Brain microvascular endothelial cell (primary cell): ENCODE measurements at places on chromosomes 3 and 15.

- peak; percentile 74 for DNase-seq
Measured at GRCh38 chr3:61560517-61561373, 626 bp upstream of the PTPRG start.

DNA sequence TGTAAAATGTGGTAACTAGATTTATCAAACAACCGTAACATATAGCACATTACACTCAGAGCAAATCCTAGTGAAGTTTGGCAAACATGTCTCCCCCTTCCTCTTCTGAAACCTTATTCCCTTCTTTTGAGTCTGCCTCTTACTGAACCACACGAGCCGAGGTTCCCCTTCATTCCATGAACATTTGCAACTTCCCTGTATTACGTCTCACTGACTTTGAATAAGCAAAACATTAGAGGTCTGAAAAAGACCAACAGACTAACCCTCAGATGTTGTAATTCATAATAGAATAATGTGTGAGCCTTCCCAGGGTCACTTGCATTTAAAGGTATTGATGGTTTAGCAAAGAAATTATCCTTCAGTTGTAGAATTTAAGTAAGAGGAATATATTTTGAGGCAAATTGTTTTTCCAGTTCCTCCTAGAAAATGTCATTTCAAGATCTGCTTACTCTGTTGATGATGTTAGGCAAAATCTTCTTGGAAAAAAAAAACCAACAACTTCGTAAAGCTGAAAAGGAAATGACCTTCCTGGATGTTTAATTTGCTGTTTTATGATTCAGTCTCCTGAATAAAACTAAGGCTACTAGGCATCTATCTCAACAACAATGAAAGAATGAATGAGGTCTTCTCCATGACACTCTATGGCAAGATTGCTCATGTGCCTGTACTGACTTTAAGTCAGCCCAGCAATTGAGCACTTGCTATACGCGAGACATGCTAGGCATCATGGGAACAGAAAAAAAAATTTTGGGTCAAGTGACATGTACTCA lies 296.9 kb upstream of the NECTIN3 start:
- peak; percentile 57 for DNase-seq

GRCh38 chr3:56761887-56762651 lies 39.7 kb downstream of the ARHGEF3 start:
- no peak for DNase-seq

GRCh38 chr3:29644956-29645636 lies 364.2 kb downstream of the RBMS3 start:
- DNase-seq = no peak

- DNase-seq = no peak
Measured at GRCh38 chr3:13220991-13221390, 147.8 kb upstream of the IQSEC1 start.

DNA sequence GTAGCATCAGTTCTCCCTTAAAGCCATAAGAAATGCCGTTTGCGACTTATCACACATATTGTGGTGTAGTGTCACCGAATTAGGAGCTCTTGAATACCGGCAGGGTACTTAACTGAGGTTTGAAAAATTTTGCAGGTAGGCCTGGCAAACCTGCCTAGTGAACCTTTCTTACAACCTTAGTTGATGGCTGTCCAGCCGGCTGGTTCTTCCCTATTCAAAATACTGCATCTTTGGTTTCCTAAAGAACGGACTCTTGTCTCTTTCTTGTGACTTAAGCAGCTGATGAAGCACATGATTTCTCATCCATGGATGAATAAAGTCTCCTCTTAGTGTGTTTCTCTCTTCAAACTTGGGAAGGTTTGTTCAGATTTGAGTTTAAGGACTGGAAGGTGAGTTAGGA lies 1.5 kb downstream of the RAB7A start:
- no peak for DNase-seq

DNA sequence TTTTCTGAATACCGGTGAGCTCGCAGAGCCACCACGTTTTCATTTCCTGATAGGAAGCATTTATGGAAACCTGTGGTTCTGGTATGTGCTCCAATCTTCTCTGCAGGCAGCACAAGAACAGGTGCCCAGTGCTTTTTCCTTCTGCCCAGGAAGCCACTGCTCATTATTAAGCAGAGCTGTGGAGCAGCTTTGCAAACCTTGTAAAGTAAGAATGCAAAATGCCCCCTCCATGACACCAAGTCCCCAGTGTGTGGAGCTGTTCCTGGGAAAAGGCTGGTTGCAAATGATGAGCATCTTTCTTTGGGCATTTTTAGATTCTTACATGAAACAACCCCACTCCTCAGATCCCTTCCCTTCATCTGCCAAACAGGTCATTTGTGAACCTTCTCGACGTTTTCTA lies 65.7 kb upstream of the MRPL3 start:
- DNase-seq = no peak

DNA sequence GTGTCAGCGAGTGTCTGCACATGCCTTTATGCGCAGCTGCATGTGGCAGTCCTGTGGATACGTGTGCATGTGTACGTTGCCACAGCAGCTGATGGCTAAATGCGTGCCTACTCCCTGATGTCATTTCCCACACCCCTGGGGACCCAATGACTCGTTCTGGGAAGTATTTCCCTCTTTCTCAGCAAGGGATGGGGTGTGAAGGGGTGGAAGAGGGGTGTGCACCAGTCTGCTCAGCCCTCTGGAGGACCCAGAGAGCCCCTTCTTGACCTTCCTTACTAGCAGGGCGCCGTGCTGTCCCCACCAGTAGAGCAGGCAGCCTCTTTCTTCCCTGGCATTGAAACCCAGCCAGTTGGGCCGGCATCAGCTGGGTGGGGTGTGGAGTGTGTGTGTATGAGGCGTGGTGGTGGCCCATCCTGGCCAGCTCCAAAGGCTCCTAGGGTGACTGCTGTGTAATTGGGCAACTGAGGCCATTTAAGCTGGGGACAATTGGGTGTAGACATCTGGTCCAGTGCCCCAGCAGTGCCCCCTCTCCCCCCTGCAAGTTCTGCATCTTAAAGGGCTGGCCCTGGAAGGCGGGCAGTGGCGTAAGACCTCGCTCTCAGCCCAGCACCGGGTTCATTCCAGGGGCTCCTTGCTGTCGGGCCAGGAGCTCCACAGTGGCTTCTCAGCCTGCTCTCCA lies 19.2 kb downstream of the SNX33 start:
- DNase-seq = peak; percentile 99

DNA sequence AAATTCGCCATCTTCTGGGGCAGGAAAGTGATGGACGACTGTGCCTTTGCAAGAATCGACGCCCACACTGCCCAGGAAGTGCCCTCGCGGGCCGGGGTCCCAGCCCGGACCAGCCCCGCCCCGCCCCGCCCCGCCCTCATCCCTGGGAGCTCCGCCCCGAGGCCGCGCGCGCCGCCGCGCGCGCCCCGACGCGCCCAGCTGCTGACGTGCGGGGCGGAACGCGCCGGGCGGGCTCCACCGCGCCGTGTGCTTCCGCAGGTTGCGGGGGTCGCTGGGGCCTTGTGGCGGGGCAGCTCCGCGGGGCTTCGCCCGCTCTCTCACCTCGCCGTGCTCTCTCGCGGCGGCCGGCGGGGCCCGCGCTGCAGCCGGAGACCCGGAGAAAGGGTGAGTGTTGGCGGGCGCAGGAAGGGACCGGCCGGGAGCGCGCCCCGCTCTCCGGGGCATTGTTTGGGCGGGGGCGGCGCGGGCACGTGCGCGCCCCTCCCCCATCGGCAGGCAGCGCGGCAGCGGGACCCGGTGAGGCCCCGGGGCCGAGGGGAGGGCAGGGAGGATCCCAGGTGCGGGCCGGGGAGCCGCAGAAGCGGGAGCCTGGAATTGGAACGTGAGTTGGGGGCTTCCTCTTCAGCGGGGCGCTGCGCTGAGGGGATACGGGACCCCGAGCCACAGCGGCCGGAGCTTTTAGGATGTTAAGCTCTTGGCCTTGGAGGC lies at the start of gene YEATS2:
TSS of gene YEATS2 (plus strand) at position 188 of the 708 bp plus-strand sequence. CDS start 17,366 bp downstream, outside the sequence.
- peak; percentile 28 for DNase-seq

DNA sequence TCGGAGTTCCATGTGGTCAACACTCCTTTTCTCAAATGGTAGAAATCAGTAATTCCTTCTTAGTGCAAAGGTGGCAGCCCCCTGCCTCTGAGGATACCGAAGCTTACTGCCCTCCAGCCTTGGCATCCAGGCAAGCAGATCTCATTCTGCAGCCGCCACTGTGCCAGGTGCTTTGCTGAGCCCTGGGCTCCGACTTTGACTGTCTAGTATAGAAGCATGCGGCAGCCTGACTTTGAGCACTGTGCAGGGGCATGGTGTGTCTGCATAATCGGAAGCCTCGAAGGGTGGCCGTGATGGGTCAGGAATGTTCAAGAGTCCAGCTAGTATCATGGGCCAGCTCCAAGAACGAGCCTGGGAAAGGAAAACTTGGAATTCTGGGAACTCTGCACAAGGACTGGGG lies 39.7 kb downstream of the ABTB1 start:
- no peak for DNase-seq

DNA sequence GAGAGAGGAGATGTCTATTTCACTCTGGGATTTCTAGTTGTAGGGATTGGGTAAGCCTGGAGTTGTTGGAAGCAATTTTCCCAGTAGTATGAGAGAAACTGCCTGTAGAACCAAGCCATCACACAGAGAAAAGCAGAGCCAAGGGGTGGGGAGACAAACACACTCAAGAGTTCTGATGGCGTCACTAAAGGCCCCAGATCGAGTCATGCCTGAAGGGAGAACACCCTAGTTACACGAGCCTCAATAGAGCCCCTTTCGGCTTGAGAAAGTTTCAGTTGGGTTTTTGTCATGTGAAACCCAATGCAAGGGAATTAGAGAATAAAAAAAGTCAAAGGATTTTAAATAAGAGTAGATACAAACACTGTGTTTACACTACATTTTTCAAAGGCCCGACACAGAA lies 66.1 kb upstream of the PFN2 start:
- DNase-seq = no peak

DNA sequence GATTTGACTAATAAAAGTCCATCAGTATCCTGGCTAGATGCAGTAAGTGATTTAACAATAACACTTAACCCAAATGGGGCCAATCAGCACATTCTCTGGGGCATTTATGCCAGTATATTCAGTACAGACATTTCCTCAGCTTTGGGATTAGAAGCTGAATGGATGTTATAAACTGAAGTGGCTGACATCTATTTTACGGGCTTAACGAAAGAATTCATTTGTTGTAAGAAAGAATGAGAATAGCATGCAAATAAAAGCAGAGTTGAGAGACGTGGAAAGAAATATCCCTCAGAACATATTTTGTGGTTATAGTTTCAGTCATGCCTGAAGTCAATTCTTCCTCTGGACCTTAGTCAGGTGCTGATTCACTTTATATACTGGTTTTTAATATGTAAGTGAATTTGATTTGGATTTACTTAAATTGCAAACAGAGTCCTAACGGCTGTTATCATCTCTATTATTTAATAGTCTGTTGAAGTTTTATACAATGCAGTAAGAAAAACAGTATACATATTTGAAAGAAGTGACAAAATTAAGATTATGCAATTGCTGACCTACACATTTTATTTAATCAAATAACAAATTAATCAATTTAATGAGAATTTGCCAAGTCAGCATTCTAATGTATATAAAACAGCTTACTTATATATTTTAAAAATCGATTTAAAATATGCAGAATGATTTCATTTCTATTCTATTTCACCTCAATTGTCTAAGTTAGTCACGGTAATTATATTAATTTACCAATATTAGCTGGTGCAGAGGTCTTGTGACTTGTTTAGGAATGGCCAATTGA lies 513.9 kb upstream of the CADM2 start:
- no peak for DNase-seq

- DNase-seq = no peak
Measured at GRCh38 chr15:85717212-85717611, 77.5 kb downstream of the KLHL25 start.

- DNase-seq = no peak
Measured at GRCh38 chr3:113501597-113501996, 13.4 kb downstream of the SPICE1 start.

- no peak for DNase-seq
Measured at GRCh38 chr15:65096481-65097385, 18.3 kb downstream of the UBAP1L start.

DNA sequence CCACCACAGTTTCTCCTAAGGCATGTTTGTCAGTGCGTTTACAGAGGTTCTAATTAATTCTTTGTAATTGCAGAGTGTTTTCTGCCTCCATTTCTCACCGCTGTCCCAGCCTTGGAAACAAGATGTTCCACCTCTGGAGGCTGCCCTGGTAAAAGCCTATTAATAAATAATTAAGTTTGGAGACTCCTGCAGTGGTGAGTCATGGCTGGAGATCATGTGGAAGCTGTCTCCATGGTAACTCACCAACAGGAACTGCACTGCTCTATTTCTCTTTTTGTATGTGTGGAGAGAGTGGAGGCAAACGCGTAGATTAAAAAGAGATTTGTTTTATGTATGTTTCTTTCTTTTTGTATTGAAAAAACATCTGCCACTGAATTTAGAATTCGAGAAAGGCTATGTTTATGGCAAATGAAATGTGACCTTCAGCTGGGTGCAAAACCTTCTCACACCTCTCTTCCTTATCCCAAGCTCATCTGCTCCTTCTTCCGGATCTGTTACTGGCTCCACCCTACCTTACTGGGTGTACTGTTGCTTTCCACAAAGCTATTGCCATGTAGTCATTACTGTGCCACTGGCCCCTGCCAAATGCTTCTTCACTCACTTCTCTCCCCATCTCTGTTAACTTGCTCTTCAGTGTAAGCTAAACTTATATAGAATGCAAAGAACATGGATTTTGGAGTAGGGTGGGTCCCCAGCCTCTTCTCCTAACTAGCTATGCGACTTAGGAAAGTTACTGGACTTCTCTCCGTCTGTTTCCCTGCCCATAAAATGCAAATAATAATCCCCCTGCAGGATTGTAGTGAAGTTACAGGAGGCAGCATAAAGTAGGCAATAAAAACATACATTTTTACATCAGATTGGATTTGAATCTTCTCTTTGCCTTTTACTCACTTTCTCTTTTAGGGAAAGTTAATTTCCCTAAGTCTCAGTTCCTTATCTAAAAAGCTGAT lies 778.5 kb downstream of the NTRK3 start:
- DNase-seq = peak; percentile 68

DNA sequence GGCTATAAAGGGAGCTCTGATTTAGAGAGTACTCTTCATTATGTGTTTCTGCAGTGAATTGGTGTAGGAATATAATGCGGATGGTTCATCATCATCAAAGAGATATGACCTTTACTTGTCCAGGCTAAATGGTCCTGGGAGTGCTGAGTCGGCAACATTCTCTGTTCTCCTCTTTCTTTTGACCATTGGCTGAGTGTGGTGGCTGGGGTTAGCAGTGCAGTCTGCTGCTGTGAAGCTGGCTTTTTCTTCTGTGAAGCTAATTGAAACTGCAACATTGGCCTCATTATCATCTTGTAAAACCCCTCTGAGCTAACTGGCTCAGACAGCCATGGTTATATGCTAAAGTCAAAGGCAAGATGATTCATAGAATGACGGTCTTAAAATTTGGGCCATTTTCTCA lies 83.8 kb downstream of the THRB start:
- no peak for DNase-seq

- DNase-seq = peak; percentile 71
Measured at GRCh38 chr15:71730277-71731144, 79.8 kb upstream of the NR2E3 start.

DNA sequence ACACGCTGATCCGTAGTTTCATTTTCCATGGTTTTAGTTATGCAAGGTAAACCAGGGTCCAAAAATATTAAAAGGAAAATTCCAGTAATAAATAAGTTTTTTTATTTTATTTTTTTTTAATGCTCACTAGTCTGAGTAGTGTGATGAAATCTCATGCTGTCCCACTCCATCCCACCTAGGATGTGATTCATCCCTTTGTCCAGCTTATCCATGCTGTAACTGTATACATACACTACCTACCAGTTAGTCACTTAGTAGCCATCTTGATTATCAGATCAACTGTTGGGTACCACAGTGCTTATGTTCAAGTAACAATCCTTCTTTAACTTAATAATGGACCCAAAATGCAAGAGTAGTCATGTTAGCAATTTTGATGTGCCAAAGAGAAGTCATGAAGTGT lies 75.2 kb downstream of the ESYT3 start:
- no peak for DNase-seq
